ENCODE measurements at places on chromosomes 6 and 20.

- DNase-seq, result no peak
These were observed 20.4 kb downstream of the PREP start for GRCh38 chr6:105382496-105382895.

GRCh38 chr20:17616480-17617211 is 46.8 kb downstream of the DSTN start:
- DNase-seq, result no peak

DNA sequence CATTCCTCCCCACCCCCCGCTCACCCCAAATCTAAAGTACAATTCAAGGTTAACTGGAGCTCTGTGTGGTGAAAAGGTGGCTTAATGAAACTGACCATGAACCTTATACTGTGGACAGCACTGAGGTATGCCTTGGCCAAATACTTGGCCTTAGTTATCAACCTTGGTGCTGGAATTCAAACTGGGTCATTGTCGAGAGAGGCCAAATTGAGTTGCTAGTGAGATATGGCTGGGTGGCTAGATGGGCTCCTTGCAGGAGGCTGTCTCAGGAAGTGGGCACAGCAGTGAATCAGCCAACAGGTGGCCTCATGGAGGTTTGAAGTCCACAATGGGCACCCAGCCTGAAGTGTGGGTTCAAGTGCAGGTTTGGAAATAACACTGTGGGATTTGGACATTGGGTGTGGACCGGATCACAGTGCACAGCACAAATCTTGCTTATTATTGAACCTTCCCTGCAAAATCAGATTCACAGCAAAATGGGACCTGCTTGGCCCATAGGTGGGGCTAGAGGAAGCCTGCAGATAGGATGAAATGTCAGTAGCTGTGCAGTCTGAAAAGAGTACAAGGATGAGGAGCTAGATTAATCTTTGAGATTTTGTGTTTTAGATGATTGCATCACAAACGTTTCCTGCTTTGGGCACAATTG is 5.6 kb upstream of the BTBD3 start:
- no peak for DNase-seq

DNA sequence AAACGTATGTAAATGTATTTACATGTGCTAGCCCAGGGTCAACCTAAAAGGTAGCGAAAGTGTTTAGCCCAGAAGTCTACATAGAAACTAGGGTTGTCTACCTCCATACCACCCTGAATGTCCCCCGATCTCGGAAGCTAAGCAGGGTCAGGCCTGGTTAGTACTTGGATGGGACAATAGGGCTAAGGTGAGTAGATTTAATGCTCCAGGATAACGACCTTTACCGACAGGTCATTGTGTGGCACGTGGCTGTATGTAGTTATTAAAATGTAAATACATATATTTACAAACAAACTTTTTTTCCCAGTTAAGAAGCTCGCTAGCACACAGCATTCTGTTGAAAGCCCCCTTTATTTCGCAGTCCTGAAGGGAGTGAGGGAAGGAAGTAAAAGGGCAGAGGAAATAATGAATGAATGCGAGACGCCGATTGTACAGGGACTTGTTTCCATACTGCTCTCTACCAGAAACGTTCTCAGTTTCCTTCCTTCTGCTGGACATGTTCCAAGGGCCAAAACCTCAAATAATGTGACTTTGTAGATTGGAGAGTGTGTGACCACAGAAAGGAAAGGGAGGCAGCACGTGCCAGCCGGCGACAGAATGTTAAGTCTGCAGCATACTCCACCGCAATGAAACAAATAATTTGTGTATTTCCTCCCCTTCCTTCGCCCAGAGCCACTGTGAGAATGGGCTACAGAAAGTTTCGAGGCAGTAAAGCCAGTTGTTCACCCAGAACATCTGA is 612 bp downstream of the ADAT2 start:
- no peak for DNase-seq

- no peak for DNase-seq
These were observed 118.8 kb upstream of the ARID1B start for GRCh38 chr6:156658186-156658965.

- peak; percentile 81 for DNase-seq
These were observed 4.1 kb downstream of the CTSZ start for GRCh38 chr20:59002874-59003399.

DNA sequence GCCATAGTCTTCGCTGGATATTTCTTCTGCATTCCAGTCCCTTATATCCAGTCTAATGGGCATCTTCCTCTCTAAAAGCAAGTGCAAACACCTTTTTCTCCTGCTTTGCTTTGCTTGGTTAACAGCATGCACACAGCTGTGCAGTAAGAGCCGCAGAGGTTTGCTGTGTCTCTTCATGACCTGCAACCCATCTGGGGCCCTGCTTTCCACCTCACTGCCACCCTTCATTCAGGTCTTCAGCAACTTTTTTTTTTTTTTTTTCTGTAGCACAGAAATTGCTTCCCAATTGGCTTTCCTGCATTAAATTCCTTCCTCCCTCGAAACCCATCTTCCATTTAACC is 14.4 kb downstream of the NEDD9 start:
- no peak for DNase-seq

- no peak for DNase-seq
These were observed 161.1 kb upstream of the DTNBP1 start for GRCh38 chr6:15823838-15824414.

Data from RWPE2 (cell line).